Stimulated activated CD4-positive, alpha-beta T cell treated with anti-CD3 and anti-CD28 coated beads, Interleukin-4, amount 100 ng/mL, for 4 hours (primary cell): ENCODE measurements at places on chromosomes 12 and 14.

GRCh38 chr12:82425241-82425640 is 66.9 kb downstream of the METTL25 start:
- DNase-seq: no peak

DNA sequence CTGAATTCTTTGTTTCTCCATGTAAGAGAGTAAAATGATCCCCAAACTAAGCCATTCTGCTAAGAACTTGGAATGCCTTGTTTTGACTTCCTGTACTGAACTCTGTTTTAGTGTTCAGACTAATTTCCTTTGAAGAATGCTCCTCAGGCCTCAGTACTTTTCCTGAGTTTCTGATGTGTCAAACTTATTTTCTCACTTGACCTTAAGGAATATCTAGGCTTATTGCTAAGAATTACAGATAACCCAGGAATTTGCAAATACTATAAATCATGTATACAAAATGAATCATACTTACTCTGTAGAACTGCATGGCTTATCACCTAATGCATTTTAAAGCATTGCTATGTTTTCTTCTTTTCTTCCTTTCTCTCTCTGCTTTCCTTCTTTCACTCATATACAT is 93.1 kb upstream of the PKP2 start:
- no peak for DNase-seq

DNA sequence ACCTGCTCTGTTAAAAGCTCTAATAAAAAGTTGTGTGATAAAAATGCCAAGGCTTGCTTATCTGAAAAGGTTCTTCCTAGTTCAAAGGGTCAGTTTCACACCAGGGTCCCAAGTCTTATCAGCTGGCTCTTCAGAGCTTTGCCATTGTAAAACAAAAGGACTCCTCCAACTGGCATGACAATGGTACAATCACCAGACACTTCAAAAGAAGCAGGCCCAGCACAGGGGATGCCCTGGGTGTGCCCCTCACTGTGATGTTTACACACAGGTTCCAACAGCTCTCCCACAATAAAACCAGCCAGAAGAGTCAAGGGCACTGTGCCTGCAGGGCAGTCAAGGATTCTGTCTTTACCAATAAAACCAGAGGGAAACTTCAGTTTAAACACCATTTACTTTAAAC is 78.7 kb downstream of the PRICKLE1 start:
- no peak for DNase-seq

DNA sequence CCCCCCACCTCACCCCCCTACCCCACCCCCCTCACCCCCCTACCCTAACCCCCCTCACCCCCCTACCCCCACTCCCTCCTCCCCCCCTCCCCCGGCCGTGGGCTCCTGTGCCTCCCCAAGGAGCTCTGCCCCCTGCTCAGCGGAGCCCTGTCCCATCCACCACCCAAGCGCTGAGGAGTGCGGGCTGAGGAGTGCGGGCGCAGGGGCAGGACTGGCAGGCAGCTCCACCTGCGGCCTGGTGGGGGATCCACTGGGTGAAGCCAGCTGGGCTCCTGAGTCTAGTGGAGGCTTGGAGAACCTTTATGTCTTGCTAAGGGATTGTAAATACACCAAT is 2.3 kb upstream of the JPH4 start:
- DNase-seq: no peak

- no peak for DNase-seq
Observed at GRCh38 chr12:18824287-18824686, 86.4 kb downstream of the CAPZA3 start.

- DNase-seq: no peak
Observed at GRCh38 chr12:8554451-8555195, 13.9 kb upstream of the CLEC4E start.

DNA sequence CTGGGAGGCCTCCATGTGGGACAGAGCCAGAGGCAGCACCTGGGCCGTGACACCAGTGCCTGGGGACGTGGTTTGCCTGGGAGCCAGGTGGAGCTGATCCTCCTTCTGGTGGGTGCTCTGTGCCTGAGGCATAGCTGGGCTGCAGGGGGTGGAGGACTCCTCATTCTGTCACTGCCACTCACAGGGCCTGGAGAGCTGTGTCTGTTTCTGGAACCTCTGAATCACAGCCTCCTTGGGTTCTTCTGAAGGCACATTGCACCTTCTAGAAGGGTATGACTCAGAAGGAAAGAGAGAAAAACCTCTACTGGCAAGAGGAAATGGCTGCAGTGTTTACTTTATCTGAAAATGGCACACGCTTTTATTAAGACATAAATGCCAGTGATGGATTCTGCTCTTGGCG is 659.8 kb downstream of the VRK1 start:
- peak; percentile 52 for DNase-seq

GRCh38 chr12:103524238-103524875 is 28.6 kb upstream of the C12orf42 start:
- no peak for DNase-seq

DNA sequence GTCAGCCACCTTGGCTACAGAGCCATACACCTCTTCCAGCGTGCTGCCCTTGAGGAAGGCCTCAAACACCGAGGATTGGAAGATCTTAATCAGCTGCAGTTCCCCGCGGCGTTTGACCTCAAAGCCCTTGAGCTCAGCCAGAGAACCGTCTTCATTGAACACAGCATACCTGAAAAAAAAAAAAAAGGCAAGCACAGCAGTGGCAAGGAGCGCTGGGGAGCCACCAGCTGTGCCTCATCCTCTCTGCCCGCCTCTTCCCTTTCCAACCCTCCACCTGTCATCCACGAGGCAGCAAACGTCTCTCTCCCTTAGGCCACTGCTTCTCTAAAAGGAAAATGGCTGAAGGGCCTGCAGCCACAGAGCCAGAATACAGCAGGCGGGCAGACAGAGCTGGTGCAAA is 26.1 kb downstream of the POLE start:
- DNase-seq: no peak

GRCh38 chr12:68240975-68241374 is 12.4 kb downstream of the IL22 start:
- DNase-seq: peak; percentile 29

DNA sequence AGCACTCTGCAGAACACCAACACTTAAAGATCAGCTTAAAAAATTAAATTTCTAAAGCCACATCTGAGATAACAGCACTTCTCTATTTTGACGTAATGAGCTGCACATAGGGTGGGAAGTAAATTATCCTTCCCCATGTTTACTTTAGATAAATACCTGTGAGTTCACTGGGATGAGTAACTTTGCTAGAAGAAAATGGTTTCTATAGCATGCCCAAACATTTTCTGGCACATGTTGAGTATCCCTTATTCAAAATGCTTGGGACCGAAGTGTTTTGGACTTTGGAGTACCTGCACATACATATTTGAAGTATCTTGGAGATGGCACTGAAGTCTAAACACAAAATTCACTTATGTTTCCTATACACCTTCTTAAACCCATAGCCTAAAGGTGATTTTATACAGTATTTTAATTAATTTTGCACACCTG is 6.6 kb downstream of the SLC38A2 start:
- no peak for DNase-seq

GRCh38 chr14:77979666-77980351 is 179.9 kb downstream of the ADCK1 start:
- DNase-seq: no peak

DNA sequence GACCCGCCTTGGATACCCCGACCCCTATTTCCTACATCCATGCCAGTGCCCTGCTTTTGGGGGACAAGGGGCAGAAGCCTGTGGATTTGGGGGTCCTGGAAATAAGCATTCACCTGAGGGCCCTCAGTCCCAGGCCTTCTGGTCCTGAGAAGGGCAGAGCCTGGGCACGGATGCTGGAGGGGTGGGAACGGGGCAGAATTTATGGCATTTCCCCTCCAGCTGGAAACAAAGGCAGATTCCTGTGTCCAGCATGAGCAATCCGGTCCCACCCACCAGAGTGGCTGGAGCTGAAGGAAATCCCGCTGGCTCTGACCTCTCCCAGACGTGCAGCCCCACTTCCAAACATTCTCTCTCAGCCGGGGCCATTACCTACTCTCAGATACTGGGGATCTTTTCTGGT is 9.3 kb downstream of the ANKRD33 start:
- DNase-seq: no peak

DNA sequence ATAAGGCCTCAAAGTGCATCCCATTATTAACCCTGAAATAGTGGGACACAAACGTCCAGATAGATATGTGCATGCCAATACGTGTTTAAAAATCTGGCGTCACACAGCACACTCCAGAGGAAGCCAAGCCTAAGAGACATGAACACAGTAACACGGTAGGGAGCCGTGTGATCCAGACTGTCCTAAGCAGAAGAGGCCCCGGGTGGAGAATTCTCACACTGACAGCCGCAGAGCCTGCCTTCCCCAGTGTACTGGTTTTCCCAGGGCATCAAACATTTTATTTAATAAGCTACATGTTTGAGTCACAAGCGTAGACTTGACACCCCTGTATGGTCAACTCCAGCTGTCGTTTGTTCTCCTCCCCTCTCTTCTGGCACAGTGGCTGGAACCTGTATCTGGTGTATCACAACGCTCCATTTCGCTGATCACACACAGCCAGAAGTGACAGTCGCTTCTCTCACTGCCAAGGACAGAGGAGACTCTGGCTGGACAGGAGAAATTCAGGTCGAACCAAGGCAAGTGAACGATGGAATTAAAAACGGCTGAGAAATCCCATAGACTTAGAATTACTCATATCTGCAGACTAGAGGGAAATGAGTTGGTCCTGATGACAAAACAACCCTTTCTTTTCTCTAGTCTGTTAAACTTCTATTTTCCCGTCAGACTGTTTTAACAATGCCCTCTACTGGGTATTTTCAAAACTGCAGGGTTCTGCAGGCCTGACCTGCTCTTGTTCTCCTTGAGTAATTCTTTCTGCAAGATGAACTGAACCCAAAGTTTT is 359.9 kb downstream of the RGS6 start:
- no peak for DNase-seq

DNA sequence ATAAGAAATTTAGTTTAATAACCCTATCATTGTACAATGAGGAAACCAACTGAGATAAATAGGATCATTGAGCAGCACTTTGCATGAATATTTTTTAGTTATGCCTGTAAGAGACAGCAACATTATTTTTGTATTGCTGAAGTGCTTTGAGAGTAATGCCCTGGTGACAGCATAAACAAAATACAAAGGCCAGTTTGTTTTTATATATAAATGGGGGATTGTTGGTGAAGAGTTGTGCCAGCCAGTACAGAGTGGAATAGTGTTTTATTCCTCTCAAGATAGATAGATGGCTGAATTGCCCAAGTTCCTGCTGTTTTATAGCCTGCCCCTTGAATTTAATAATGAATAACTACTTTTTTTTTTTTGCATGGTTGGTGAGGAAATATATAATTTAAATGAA is 101.8 kb downstream of the CNTN1 start:
- no peak for DNase-seq

- DNase-seq: no peak
Observed at GRCh38 chr14:100873096-100873482, 30.4 kb downstream of the RTL1 start.

DNA sequence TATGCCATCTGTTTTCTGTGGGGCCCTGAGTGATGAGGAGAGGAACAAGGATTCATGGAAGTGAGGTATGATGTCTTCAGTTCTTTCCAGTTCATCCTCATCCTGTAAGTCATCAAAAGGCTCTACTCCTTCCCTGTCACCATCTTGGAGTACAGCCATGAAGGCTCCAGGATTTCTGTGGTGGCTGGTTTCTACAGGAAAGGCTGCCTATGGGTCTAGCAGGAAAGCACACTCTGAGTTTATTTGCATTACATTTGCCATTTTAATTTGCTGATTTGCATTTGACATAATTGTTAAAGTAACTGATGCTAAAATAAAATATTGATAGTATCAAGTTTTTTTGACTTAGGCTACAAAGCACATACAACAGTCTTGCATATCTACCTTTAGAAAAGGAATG is 11.2 kb downstream of the TTC6 start:
- no peak for DNase-seq

GRCh38 chr12:70721656-70722357 is 84.6 kb upstream of the PTPRB start:
- DNase-seq: no peak

DNA sequence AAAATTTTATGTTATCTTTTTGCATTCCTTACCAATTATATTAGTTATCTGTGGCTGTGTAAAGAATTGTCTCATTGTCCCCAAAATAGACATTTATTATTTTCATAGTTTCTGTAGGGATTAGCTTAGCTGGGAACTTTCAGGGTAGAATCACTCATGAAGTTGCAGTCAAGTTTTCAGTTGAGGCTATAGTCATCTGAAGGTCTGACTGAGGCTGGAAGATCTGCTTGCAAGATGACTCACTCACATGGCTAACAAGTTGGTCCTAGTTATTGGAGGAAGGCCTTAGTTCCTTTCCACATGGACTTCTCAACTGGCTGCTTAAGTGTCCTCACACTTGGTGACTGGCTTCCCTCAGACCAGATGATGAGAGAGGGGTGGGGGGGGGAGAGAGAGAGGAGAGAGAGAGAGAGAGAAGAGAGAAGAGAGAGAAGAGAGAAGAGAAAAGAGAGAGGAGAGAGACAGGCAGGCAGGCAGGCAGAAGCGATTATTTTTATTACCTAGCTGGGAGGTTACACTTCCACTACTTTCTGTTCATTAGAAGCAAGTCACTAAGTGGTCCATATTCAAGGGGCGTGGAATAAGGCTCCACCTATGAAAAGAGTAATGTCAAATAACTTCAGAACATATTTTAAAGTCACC is 6.4 kb downstream of the AP5M1 start:
- DNase-seq: no peak

DNA sequence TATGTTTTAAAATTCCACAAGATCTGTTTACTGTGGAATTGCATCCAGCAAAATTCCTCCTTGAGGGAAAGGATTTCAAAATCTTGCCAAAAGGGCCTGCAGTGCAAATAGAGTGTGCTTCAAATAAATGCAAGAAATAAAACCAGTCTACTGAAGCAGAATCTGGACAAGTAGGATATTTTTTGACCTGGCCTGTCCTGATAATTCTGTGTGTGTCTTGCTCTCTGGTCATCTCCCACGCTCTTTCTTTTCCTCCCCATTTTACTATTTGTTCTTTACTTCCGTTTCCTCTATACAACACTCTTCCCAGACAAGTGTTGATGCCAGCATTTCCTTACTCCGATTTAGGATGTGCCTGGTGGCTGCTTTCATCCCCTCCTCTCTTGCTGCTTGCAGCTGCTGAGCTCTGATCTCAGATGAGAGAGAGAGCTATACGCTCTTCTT is 115.9 kb downstream of the GPR135 start:
- no peak for DNase-seq

- DNase-seq: no peak
Observed at GRCh38 chr14:42629553-42629952, 1022.9 kb downstream of the LRFN5 start.

DNA sequence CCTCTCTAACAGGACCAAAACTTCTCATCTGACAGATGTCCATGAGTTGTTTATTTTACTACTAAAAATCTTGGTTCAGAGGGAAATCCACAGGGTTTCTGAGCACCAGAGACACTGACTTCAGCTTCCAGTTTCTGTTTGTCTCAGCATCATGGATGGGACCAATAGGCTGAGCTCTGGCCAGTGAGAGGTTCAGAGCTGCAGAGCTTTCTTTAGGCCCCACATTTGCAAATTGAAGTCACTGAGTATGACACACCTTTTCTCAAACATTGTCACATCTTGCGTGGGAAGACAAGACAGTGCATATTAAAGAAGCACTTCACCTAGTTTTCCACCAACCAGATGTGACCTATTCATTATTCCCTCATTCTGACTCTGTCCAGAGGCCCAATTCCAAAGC is 45.2 kb downstream of the RDH12 start:
- no peak for DNase-seq
